ENCODE measurements at places on chromosomes 11 and 22.

- DNase-seq: no peak
Measured at GRCh38 chr11:124834526-124835180, 30.6 kb upstream of the ROBO3 start.

DNA sequence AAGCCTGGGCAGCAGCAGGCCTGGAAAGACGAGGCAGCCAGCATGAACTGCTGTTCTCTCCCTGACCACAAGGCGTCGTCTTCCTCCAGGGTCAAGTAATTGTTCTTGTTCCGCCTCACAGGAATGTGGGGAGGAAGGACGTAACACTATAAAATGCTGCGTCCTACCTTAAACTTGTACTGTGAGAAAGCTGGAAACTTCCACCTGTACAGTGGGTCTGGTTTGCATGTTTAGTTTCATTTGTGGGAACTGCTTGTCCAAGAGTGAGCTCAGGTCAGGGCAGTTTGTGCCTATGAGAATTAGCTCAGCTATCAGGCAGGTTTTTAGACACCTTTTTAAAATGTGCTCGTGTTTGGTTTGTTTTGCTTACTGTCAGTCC lies 55.2 kb downstream of the PANX1 start:
- DNase-seq: peak; percentile 55

- DNase-seq: no peak
Measured at GRCh38 chr11:118628432-118628831, 21.0 kb downstream of the PHLDB1 start.

DNA sequence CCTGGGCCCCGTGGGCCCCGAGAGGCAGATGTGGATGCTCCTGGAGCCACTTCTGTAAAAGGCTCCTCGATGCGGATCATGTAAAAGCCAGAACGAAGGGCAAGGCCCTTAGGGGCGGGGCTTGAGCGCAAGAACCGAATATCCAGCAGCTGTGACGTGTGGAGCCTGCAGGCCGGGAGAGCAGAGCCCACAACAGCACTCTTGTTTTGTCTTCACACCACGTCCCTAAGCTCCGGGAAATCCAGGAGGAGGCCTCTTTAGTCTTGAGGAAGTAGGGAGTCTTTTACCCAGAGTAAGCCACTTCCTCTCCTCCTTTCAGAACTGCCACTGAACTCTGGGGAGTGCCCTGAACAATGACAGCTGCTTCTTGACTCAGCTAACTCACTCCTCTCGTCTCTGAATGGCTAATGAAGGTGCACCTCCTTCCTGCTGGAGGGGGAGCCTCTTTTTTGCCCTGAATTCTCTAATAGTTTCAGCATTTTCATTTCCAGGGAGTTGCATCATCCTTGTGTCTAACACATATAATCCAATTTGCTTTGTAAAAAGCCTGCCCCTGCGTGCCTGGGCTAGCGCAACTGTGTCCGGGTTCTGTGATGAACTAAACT lies 12.5 kb downstream of the L3MBTL2 start:
- peak; percentile 88 for DNase-seq

DNA sequence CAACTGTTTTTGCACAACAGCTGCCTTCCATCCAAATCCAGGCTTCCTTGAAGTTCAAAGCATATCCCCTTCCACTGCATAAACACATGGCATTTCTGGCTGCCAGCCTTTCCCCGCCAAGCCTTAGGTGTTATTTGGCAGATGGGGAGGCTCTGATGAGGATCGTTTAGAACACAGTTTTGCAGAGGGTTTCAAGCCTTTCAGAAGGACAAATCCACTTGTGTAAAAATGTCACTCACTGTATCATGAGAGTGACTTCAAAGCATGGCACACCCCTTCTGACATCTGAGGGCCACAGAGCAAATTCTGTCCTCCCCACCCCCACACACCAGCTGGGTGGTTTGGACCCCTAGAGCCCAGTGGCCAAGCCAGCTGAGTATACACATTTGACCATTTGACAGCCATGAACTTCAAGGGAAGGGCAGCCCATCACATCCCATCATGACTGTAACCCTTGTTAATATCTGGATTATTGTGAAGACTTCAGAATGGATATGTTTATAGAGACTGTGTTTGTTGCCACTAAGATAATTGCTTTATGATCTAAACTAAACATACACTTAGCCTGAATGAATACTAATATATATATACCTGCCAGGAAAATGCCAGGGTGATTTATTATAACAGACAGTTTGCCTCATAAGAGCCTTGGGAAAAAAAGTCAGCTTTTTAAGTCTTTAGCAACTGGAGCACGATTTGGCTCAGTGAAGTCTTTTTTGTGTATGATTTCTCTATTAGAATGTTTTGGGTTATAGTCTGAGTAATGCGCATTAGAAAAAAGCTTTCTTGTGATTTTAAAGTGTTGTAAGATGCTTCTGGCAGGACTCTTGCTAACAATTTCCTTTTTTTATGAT lies 31.9 kb downstream of the FBLN1 start:
- DNase-seq: peak; percentile 59

DNA sequence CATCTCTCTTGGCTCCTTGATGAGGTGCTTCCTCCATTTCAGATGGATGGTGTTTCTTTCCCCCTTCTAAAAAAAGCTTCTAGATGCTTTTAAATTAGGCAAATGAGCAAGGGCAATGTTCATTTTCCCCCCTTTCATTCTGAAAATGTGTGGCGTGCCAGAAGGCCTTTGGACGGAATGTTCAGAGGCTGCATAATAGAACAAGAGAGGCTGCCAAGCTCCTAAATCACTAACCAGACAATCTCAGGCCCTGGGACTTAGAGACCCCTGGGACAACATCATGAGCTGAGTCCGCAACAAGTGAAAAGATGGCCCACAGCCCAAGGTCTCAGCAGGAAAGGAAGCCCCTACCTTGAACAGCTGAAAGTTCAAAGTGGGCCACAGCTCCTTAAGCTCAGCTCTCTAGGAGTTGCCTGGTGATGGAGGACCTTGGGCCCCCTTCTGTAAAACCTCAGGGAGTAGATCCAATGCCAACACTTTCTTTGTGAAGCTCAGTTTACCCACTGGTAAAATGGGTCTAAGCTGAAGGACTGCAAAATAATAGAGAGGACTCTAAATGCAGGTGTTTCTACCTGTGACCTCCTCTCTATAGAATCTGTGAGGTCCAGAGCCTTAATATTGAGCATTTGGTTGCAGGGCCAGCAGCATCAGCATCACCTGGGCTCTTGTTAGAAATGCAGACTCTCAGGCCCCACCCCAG lies 144.0 kb downstream of the FBXO7 start:
- DNase-seq: no peak

DNA sequence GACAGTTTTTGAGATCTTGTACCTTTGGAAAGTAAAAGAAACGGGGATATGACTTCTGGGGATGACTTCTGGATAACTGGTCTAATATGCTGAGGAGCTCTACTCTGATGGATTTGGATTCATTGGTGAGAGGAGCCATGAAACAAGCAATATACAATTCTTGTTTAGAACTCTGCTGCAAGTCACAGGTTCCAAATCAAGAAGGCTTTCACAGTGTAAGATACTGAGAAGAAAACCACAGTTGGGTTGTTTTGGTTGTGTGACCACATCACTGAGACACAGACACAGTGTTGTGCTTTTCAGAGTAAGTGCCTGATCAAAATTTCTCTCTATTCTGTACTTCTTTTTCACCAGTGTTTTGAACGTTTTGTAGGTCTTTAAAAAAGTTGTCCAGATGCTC lies 13.1 kb upstream of the UCP2 start:
- DNase-seq: no peak

DNA sequence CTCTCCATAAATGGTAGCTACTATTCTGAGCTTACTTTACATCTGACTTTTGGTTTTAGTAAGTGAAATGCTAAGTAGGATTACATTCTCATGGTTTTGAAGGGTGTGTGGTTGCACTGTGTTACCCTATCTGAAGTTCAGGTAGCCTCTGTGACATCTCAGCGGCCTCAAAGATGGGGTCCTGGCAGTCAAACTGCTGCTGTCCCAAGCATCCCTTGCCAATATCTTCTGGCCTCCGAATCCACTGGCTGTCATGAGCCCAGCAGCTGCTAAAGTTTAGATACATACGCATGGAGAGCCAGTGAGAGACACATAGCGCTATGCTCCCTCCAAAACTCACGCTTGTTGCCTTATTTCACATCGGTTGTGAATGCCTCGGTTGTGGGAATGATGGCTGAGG lies 34.9 kb downstream of the UBASH3B start:
- no peak for DNase-seq

- DNase-seq: peak; percentile 55
Measured at GRCh38 chr11:77560605-77561004, 29.1 kb upstream of the AQP11 start.

GRCh38 chr22:26474682-26475081 lies 8.9 kb downstream of the HPS4 start:
- DNase-seq: no peak

GRCh38 chr11:73333640-73334383 lies 25.7 kb downstream of the ARHGEF17 start:
- no peak for DNase-seq

- DNase-seq: peak; percentile 50
Measured at GRCh38 chr11:16604794-16605388, 133.6 kb upstream of the C11orf58 start.

DNA sequence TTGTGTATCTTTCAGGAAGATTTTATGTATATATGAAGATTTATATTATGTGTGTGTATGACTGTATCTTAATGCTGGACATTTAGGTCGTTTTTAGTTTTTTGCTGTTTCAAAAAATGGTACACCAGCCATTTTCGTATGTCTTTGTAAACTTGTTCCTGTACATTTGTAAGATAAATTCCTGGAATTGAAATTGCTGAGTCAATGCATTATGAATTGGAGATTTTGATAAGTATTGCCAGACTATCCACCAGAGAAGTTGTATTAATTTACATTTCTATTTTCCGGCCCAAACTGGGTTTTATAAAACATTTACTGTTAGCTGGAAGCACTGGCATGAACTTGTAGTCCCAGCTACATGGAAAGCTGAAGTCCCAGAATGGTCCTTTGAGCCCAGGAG lies 24.6 kb downstream of the MRPL48 start:
- DNase-seq: no peak

GRCh38 chr22:42962295-42963230 lies 52.4 kb downstream of the PACSIN2 start:
- DNase-seq: no peak

GRCh38 chr11:35461917-35462538 lies 42.7 kb upstream of the SLC1A2 start:
- no peak for DNase-seq

DNA sequence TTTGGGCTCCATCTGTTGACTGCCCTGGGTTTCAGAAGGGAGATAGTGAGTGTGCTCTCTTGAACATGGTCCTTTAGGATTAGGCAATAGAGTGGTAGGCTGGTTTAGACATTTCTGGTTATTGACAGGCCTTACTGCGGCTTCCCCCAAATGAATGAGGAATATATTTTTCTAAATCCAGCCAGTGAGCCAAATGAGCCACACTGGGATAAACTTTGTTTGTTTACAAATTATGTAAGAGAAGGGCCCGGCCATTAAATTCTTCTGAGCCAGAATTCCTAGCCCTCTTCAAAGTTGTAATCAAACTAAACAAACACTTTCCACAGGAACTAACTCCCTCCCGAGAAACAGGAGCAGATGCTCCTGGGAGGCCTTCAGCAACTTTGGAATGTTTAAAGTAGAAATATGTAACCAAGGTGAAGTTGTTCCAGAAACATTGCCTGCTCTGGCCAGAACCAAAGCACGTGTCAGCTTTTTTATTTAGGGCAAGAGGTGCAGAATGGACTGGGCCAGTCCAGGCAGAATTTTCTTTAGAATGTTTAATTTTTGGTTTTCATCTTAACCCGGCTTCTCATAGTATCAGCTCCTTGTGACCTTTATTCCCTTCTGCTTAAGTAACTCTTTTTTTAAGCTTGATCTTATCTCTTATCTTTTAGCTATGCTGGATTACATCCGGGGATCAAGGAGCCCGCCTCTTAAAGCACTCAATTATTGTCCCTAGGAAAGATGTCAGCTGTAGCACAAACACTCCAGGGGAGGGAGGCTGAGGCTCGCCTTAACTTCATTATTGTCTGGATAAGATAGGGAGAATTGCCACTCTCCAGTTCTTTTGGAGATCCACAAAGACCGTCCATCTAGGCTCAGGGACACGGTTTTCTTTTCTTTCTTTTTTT lies 28.7 kb downstream of the ZNRF3 start:
- peak; percentile 34 for DNase-seq

GRCh38 chr11:11980200-11980599 lies 28.2 kb downstream of the DKK3 start:
- DNase-seq: no peak

DNA sequence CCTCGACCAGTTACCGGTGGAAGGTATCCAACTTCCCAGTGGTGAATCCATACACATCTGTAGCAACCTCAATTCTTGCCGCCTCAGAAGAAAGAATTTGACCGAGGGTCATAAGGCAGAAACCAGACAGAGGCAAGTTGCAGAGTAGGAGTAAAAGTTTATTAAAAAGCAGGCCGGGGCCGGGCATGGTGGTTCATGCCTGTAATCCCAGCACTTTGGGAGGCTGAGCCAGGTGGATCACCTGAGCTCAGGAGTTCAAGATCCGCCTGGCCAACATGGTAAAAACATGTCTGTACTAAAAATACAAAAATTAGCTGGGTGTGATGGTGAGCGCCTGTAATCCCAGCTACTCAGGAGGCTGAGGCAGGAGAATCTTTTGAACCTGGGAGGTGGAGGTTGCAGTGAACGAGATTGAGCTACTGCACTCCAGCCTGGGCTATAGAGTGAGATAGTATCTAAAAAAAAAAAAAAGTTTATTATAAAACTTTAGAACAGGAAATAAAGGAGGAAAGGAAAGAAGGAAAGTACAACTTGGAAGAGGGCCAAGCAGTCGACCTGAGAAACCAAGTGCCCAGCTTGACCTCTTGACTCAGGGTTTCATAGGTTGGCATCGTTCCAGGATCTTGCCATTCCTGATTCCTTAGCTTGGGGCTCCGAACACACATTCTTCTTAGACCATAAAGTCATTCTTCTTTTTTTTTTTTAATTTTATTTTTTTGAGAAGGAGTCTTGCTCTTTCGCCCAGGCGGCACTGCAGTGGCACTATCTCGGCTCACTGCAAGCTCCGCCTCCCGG lies 27.8 kb downstream of the RGL4 start:
- DNase-seq: no peak

GRCh38 chr22:37784829-37785495 lies 22.8 kb upstream of the GCAT start:
- no peak for DNase-seq

- DNase-seq: no peak
Measured at GRCh38 chr11:3164138-3164551, 965 bp downstream of the OSBPL5 start.

DNA sequence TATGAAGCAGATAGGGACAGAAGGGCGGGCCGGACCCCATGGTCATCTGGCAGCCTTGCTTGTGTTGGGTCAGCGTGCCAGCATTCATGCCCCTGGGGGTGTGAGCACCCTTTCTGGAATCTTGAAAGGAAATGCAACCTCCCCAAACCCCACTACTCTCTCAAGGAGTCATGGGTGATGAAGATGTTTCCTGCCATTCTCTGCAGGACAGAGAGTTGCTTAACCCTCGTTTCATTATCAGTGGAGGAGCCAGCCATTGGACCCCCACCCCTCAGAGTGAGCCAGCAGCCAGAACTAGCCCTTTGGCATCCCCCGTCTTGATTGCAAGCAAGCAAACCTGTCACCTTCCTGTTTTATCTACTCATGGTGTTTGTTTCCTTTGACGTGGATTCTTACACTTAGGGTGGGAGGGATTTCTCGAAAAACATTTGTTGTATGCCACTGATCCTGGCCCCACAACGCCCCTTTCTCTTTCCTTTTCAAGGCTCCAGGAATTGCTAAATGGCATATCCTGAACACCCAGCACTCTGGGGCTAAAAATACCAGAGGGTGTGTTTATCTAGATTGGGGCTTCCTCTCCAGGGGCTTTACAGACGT lies 258.3 kb downstream of the ETS1 start:
- DNase-seq: no peak
